ENCODE measurements at places on chromosomes 2 and 18.
A peak's percentile ranks its signal among the peaks of the same experiment; 100 is the strongest.

GRCh38 chr2:227324642-227324994 lies 433 bp upstream of the MFF start:
- DNase-seq, result no peak

GRCh38 chr2:207241198-207241597 lies 75.5 kb upstream of the KLF7 start:
- DNase-seq, result peak; percentile 59

DNA sequence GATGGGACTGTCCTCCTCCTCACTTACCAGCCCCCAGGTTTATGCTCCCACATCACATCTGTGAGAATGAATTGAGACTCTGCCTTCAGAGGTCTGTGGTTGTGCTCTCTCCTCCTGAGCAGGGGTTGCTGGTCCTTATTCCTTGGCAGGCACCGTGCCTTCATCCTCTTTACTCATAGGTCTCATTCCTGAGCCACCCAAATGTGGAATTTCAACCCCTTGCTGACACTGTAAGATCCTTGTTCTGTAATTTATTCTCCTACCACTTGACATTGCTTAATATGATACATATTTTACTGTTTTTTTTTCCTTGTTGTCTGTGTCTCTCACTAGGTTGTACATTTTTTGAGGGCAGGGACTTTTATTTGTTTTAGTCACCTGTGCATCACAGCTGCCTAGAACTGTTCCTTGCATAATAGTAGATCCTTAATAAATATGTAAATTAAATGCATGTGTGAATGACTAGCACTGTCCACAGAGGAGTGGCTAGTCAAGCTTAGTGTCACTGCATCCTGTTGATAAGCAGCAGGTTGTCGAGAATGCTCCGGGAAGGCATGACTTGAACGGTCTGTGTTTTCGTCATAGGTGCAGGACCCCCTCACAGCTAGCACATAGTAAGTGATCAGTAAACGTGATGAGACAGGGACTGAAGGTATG lies 180.6 kb downstream of the ZNF407 start:
- DNase-seq, result no peak

GRCh38 chr2:192469612-192470011 lies 274.9 kb upstream of the TMEFF2 start:
- DNase-seq, result no peak

DNA sequence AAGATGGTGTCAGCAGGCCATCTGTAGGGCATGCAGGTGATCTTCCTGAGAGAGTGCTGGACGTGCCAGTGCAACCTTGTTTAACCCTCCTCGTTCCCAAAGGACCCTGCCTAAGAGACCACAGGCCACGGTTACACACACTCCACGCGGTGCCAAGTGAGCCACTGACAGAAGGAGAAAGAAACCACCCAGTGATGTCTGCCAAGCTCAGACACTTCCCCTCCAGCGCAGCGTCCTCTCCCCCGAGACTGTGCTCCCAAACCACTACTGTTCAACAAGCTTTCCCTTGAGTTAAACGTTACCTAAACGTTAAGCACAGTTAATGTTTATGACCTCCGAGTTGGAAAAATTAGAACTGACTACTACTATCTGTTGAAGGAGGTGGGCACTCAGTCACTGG lies 119.1 kb upstream of the NCK2 start:
- no peak for DNase-seq

DNA sequence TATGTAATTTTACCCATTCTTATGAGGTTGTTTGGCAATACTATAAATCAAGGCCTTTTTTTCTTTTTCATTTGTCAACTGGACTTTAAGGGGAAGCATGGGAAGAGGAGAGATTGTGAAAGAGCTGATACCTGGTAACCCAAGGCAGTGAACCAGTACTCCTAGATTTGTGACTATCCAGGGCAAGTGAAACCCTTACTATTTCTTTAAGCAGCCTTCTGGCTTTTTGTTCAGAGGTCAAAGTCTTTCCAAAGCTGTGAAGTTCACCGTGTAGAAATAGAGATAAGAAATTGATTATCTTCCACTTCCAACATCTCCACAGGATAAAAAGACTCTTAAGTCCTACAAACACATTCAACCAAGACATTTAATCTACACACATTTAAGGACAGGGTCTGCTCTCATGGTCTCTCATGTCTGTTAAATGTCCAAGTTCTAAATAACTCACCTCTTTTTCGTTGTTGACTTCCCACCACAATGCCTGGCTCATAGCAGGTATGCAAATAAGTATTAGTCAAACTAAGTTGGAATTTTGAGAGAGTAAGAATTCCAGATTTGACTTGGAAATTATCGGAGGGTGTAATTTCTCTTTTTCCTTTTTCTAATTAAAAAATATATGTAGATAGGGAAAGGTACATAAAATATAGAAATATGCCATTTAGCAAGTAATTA lies 485.8 kb downstream of the STK39 start:
- no peak for DNase-seq

DNA sequence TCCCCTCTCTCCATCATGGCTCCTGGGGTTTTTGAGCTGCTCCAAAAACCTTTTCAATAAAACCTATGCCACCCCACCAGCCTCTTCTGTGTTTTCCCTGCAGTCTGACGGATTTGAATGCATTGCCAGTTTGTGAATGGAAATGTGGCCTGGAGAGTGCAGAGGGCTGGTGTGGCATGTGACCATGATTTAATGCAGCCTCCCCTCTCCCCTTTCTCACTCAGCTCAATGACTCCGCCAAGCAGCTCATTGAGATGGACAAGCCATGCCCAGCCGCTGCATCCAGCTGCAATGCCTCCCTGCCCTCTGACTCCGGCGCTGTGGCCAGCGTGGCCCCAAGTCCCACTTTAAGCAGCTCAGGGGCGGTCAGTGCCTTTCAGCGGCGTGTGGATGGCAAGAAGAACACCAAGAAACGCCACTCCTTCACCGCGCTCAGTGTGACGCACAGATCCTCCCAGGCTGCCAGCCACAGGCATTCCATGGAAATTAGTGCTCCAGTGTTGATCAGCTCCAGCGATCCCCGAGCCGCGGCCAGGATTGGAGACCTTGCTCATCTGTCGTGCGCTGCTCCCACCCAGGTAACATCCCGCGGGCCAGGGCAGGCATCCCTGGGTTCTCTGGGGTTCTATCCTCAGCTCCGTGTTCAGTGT lies 215.3 kb downstream of the SEPTIN10 start:
- DNase-seq, result no peak

- DNase-seq, result peak; percentile 32
These were observed 7.9 kb upstream of the PDCL3 start for GRCh38 chr2:100554798-100555407.

- peak; percentile 85 for DNase-seq
These were observed 575 bp downstream of the ATL2 start for GRCh38 chr2:38376346-38377049.

DNA sequence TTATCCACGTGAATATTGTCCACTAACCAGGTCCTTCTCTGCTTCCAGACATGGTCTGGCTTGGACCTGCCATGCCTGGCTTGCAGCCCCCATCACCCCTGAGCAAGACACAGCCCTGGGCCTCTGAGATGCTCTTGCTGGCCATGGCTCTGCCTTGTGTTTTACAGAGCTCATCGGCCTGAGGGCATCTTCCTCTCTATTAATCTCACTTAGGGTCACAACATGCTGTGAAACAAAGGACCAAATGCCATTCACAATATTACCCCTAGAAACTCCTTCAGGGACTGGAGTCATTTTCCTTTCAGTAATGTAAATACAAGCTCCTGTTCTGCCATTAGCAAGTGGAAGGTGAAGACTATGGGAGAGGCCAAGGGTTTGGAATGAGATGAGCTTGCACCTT lies 6.8 kb upstream of the TPO start:
- no peak for DNase-seq

DNA sequence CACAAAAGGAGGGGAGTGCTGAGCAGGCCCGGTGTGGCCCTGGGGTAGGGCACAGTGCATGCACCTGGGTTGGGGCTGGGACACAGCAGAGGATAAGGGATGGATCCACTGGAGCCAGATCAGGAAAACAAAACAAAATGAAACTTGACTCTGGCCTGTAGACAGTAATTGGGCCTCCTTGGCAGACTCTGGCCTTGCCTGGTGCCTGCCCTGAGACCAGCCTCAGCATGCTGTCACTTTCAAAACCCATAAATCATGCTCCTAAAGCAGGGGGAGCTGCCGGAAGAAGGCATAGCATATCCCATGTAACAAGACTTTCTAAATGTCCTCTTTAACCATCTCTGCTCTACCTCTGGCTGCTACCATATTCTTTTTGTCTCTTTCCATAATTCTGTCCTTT lies 61.1 kb upstream of the IGFBP5 start:
- no peak for DNase-seq

- no peak for DNase-seq
These were observed 50.1 kb upstream of the MAPRE2 start for GRCh38 chr18:34991152-34991551.

DNA sequence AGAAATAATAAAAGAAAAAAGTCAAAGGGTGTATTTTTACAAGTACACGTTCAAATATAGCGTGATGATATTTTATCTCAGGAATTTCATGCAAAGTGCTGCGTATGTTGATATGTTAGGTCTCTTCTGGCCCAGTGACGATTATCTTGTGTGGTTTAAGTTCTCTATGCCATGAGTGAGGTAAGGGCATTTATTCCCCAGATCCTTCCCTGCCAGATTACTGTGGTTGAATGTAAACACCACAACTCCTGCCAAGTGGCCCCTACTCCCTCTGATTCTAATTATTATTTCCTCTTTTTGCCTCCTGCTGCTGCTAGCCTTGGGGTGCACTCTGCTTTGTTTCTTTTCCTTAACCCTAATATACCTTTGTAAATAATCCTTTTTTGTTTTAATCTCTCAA lies 12.2 kb downstream of the SCN2A start:
- DNase-seq, result no peak

- DNase-seq, result no peak
These were observed 289.7 kb downstream of the MYT1L start for GRCh38 chr2:2041256-2041824.

DNA sequence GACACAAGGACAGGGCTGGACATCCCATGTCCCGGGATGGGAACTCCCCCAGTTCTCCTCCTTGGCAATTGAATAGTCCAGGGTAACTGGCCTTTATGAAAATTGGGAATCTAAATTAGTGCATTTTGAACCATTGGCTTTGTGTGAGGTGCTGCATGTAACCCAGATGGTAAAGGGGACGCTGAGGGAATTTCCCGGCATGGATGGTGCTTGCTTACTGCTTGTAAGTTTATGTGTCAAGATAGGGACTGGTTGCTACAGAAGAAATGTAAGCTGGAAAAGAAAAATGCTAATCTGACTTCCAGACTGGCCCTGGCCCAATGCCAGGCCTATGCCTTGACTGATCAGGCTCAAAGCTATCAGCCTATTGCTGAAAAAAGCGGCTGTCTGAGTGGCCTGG lies 1096.7 kb upstream of the DDX18 start:
- DNase-seq, result peak; percentile 23

DNA sequence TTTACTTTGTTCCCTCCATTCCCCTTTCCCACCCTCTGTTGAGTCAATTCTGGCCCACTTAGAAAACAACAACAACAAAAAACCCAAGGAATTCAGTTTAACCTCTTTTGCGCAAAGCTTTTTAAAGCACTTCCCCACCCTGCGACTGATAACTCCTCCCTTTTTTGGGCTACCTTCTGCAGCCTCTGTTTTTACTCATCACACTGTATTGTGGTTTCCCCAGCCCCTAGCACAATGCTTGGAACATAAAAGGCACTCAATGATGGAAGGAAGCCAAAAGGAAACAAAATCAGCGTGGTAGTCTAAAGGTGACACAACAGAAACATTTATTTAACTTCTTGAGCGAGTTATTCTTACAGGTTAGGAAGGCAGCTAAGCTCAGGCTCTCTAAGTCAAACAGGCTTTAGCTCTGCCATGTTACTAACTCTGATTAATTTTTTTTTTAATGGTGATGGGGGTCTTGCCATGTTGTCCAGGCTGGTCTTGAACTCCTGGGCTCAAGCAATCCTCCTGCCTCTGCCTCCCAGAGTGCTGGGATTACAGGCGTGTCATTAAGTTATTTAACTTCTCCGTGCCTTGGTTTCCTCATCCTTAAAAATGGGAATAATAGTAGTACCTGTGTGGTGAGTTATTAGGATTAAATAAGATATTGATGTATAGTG lies 1.3 kb downstream of the CEP68 start:
- DNase-seq, result peak; percentile 76

DNA sequence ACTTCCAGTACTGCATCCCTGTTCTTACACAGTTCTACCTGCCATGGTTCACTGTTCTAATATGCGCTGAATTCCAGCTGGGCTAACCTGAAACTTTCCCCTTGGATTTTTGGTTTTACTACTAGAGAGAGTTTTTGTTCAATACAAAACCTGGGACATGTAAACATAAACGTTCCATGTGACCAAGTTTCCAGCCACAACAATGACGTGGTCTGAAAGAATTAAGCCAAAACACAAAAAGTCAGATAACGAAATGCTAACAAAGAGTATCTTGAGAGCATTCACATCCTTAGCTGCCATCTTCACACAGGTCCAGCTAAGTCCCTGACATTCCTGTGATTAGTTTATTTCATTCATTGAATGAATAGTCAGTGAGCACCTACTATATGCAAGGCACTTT lies 467.0 kb upstream of the PKDCC start:
- no peak for DNase-seq

GRCh38 chr2:171889808-171890207 lies 4.2 kb downstream of the SLC25A12 start:
- DNase-seq, result no peak

DNA sequence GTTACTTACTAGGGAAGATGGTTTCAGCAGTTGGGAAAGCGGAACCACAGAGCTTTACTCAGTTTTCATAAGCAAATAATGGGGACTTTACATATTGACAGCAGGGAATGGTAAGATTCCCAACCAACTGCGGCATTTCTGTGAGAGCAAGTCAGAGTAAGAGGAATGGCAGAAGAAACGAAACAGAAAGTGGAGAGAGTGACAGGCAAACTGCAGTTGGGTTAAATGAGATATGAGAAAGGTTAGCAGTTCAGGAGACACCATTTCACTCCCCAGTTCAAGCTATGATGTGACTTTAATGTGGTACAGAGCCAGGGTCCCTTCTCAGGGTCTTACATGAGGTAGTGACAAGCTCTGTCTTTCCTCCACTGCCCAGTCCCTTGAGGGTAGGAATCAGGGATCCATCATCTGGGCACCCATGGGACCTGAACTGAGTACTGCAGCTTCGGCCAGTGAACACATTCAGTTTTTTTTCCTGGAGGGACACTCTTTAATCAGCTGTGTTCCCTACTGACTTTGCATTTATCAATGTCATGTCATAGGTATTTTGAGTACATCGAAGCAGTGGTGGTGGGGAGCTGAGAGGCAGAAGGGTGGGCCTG lies 33.0 kb upstream of the GREB1 start:
- DNase-seq, result peak; percentile 30

- no peak for DNase-seq
These were observed 106.3 kb downstream of the ANTXR1 start for GRCh38 chr2:69119104-69119894.

DNA sequence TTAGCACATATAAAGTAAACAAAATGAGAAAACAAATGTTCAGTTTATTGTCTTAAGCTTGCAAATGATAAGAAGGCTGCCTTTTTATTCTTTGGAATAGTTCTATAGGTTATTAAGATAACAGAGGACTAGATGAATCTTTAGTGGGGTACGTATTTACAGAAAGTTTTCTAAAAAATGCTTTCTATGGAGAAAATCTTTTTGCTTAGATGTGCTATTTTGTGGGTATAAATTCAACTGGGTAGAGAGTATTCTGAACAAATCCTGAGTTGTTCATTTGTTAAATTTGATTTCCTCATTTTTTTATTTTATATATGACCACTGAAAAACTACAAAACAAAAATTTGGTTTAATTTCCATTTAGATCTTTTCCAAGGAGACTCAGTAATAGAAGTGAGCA lies 566.9 kb downstream of the PLCL1 start:
- DNase-seq, result no peak

All from suppressor macrophage treated with lipopolysaccharide for 4 hours (primary cell).